Mesenteric fat pad (tissue), 1 donor: ENCODE measurements at places on chromosomes 7 and 10. TPM values are rescaled to one million over a fixed set of nuclear protein-coding genes. Genes with fewer than 3 reads are reported as not detected.

The STOX1 gene
- 8.1 TPM for total RNA-seq

The NYAP1 gene
- 1.2 TPM for total RNA-seq

The SLC18A2 gene
- 0.42 TPM for total RNA-seq

The TRDMT1 gene
- total RNA-seq, result 7.1 TPM

The PRLHR gene
- total RNA-seq, result not detected

The CALHM1 gene
- total RNA-seq, result not detected

The IDI2 gene
- not detected for total RNA-seq

The WNT8B gene
- total RNA-seq, result not detected

The PTPRZ1 gene
- total RNA-seq, result 0.48 TPM

The PCLO gene
- 2.2 TPM for total RNA-seq
